ENCODE measurements at places on chromosomes 12 and 14.

DNA sequence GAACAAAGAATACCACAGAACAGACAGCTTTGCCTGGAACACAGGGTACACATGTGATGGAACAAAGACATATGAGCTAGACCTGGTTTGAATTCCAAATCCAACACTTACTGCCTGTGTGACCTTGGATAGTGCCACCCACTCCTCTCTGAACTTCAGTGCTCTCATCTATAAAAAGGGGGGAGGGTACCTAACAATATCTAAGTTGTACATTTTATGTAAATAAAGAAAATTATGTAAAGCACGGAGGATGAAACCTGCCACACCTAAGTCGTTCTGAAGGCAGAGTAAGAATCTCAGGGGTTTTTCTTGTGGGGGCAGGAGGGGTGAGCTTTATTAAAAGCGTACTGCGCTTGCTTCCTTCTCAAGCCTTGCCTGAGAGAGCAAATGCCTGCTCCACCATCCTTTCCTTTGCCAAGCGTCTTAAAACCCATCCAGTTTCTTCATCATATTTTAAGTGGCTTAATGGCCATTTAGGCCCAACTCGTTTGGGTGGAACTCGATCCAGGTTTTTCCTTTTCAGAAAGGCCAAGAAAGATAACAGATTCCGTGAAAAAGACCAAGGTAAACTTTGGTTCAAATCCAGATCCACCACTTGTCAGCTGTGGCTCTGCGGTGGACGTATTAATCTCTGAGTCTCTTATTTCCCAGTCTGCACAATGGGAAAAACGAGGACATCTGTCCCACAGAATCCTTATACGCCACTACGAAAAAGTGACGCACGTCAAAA is 946 bp downstream of the DDX24 start:
- no peak for DNase-seq

DNA sequence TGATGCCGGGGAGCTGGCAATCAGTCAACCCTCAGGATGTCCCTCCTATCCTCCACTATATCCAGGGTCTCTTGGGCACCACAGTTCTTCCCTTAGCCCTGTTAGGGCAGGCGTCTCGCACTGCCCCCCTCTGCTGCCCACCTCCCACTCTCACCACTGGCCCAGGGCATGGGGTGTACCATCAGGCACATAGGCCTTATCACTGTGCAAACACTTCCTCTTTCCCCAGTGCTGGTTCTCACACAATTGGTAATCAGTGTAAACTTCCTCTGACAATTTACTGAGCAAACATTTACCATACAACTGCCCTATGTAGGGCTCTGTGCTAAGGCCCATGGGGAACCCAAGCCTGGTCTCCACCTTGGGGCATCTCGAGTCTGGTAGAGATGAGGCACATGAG is 20.1 kb upstream of the TMED10 start:
- DNase-seq, result no peak

GRCh38 chr12:110849748-110850403 is 3.1 kb downstream of the CCDC63 start:
- no peak for DNase-seq

- DNase-seq, result no peak
Measured at GRCh38 chr14:47763188-47763854, 87.9 kb upstream of the MDGA2 start.

DNA sequence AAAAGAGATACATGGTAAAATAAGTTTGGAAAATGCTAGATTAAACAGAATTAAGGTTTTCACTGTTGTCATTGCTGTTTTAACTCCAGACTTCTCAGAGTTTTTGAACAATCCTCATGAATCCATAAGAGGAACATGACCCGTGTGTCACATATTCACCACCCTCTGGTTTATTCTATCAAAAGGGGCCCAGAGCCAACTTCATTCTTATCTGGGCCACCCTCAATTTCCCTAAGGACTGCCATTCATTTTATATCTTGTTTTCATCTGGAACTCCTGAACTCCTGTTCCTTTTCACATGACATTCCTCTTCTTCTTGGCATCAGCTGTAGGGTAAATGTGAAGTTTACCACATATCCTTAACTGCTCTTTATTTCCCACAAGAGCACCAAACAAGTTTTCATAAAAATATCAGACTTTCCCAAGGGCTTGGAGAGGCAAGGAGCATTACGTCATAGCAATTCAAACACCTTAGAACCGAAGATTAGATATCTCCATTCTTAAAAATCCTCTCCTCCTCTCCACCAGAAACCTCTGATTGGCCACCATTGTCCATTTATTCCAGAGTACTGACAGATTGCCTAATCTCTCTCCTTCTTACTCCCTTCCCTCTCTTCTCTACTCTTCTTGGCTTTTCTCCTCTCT is 225.2 kb downstream of the SEC23A start:
- DNase-seq, result no peak

DNA sequence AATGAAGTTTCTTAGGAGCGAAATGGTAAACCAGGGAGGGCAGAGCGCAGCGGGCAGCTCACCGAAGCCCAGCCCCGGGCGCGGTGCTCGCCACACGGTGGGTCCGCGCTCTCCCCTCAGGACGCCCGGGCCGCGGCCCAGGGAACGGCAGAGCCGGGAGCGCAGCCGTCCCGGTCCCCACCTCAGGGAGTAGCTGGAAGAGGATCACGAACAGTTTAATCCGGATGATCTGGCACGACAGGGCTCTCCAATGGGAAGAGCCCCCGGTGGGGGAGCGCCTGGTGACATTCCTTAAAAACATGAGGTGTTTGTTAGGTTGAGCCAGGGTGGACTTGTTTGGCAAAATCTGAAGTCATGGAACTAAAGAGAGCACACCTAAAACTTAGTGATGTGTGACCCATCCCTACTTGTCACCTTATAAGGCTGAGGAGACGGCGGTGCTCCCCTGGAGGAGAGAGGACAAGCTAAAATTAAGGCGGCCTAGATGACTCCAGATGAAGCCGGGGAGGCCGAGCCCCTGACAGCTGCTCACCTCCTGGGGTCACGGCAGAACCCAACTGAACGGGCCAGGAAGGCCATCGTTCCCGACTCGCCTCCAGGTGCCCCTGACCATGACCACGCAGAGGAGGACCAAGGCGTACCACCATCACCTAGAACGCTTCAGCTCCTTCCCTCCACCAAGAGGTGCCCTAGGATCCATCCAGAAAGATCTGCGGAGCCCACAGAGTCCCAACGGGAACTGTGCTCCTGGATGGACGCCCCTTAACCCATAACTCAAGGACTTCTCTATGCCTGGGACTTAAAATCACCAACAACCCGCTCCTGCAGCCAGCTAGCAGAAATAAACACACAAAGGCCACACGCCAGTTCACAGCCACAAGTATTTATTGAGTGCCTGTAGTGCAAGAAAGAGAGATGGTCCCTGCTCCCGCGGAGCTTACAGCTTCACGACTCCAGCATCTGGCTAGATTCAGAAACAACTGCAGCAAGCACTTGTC is 866 bp upstream of the PITPNM2 start:
- DNase-seq, result no peak

- DNase-seq, result no peak
Measured at GRCh38 chr12:70074510-70074909, 168.7 kb upstream of the CNOT2 start.

GRCh38 chr12:123063535-123063934 is 83.1 kb downstream of the ARL6IP4 start:
- DNase-seq, result peak; percentile 65

DNA sequence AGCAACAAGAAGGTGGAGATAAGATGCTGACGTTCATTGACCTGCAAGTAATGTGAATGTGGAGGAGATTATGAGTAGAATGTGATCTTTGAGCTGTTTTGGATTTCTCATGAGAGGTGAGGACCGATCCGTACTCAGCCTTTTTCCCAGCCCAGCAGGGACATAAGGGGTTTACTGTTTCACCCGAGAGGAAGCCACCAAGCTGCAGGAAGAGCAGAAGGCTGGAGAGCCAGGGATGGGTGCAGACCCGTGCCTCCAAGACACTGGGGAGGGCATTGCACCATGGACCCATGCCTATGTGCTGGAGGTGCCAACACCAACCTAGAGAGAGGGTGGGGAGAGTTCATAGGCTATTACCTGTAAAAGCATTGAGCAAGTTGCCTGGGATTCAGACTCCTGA is 206.0 kb upstream of the DIO3 start:
- no peak for DNase-seq

GRCh38 chr14:81625343-81625742 is 91.7 kb upstream of the SEL1L start:
- peak; percentile 19 for DNase-seq

DNA sequence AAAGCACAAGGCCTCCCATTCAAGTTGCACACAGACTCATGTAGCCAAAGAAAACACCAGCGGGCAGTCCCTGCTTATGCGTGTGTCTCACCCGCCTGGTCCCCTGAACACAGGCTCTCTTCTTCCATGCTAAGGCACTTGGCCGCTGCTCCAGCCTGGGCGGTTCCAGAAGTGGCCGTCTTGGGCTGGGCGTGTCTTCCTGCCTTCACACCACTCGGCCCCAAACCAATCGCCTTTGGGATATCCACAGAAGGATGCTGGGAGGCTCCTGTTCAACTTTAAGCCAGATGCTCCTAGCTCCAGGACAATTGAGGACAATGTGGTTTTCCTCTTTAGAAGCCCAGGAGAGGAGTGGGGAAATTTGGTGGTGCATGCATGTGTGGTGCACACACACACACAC is 2.2 kb downstream of the SCARB1 start:
- peak; percentile 33 for DNase-seq

DNA sequence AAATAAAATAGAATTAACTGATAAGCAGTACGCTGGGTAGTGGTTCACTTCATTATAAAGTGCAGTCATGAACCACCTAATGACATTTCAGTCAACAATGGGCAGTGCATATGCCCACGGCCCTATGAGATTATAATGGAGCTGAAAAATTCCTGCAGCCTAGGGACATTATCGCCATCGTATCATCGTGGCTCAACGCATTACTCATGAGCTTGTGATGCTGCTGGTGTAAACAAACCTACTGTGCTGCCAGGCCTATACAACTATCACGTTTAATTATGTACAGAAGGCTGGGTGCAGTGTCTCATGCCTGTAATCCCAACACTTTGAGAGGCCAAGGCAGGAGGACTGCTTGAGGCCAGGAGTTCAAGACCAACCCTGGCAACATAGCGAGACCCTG is 62.3 kb upstream of the TMEM263 start:
- DNase-seq, result no peak

DNA sequence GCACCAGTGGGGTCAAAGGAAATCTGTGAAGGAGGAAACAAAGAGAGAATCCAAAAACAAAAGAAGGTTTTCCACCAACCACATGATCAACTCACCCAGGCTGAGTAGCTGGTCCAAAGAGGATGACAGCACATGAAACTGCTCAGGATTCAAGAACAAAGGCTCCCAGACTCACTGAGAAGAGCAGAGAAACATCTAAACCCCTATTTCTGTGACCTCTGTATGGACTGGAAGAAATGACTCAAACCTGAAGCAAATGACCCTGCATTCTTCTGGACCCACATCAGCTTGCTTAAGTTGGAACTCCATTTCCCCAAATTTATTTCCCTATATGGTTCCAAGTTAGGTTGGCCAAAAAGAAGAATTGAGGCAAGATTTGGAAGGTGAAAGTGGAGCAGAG is 26.3 kb downstream of the TC2N start:
- DNase-seq, result no peak

- no peak for DNase-seq
Measured at GRCh38 chr12:130146176-130146931, 15.9 kb upstream of the FZD10 start.

GRCh38 chr14:104877066-104877805 is 12.2 kb downstream of the CEP170B start:
- DNase-seq, result no peak

- DNase-seq, result no peak
Measured at GRCh38 chr12:53572134-53572758, 53.9 kb downstream of the ATF7 start.

DNA sequence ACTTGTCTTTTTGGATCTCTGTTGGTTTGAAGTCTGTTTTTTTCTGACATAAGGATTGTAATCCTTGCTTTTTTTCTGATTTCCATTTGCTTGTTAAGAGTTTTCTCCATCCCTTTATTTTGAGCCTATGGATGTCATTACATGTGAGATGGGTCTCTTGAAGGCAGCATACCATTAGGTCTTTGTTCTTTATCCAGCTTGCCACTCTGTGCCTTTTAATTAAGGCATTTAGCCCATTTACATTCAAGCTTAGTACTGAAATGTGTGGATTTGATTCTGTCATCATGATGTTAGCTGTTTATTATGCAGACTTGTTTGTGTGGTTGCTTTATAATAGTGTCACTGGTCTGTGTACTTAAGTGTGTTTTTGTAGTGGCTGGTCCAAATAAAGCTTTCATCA is 100.0 kb downstream of the CCDC91 start:
- DNase-seq, result no peak

DNA sequence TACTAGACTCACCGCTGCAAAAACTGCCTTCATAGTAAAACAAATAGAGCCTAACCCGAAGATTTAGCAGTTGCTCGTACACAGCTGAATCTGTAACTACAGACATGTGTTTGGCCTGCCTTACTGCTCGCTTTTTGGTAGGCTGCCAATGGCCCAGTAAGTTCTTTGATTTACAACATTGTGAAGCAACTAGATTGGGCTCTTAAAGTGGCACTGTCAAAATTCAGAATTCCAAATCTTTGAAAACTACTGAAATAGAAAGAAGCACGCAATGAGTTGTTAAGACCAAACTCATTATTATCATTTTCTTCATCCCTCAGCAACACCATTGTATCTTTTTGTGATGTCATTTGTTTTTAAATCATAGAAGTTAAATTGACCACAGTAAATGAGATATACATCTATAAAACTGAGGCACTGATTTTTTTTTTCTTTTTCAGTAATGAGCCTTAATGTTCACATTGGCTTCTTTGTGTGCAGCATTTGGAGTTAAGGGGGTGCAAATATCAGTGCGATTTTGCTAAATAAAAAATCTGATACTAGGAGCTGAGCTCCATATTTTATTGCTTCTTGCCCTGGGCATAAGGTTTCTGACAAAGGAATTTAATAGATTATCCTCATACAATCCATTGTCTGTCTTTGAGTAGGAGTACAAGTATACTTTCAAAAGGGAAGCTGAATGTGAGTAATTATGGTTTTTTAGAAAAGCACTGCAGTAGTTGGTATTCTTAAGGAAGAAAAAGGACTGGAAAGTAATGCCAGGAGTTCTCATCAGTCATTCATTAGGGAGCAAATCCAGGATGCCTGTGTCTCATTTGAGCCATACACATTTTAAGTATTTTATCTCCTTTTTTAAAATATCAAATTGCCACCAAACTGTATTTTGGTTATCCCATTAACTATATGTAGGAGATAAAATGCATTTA is 138.5 kb downstream of the KICS2 start:
- DNase-seq, result peak; percentile 27

DNA sequence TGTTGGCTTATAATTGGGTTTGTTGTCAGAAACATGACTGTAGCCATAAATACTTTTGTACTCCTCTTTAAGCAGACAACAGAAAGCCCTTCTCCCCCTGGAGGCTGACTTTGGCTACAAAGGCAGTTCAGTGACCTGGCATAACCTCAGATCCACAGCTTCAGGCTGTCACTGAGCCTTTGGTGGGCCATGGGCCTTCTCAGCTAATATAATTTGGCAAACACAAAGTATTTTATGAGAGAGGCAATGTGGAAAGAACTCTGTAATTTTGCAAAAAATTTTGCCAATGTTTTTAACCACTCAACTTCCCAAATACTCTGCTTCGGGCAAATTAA is 15.5 kb upstream of the MGP start:
- no peak for DNase-seq

GRCh38 chr14:96100161-96101064 is 61.3 kb downstream of the C14orf132 start:
- DNase-seq, result peak; percentile 79
